Kidney glomerular epithelial cell (primary cell): ENCODE measurements at places on chromosomes 6 and 20.

GRCh38 chr6:138869398-138869797, 73.5 kb downstream of the ECT2L start:
- no peak for DNase-seq

GRCh38 chr20:62472138-62472940, 3.5 kb downstream of the GATA5 start:
- no peak for DNase-seq

DNA sequence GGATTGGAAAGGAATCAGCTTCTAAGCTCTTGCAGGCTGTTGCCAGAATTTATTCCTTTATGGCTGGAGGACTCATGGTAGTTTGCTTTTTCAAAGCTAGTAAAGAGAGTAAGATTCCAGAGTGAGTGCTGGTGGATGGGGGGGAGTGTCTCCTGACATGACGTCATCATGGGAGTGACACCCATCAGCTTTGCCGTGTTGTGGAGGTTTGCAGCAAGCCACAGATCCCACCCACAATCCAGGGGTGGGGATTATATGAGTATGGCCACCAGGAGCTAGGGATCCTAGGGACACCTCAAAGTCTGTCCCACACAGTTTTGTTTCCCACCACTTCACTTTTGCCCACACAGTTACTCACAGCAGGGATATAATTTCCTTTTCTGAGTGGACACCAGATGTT, 28.7 kb upstream of the PMEPA1 start:
- DNase-seq = no peak

GRCh38 chr6:41846666-41847237, 48.4 kb downstream of the USP49 start:
- peak; percentile 97 for DNase-seq

DNA sequence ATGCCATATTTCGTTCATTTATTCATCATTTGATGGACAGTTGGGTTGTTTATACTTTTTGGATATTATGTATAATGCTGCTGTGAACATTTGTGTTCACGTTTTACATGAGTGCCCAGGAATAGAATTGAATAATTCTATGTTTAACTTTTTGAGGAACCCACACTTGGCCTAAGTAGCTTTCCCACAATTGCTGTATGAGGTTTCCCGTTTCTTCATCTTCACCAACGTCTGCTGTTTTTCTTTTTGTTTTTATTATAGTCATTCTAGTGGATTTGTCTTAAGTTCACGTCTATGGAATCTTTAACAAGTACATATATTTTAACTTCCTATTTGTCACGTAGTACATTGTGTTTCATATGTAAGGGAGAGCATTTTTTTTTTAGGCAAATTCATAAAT, 110.3 kb downstream of the JARID2 start:
- DNase-seq = no peak

- no peak for DNase-seq
Observed at GRCh38 chr6:79431537-79431933, 105.7 kb downstream of the LCA5 start.

DNA sequence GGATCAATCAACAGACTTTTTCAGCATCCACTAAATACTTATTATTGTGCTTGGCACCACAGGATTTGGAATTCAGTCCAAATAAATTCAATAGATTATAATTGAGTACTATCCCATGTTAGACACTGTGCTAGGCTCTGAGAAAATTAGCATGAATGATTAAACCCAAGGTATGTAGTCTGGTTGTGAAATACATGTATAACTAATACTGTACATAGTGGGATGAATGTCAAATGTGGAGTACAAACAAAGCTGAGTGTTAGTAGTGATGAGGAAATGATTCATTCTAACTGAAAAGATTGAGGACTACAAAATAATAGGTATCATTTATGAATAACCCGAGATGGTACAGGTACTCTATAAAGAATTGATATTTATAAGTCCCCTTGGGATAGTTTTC, 111.9 kb upstream of the FLRT3 start:
- DNase-seq = peak; percentile 23

DNA sequence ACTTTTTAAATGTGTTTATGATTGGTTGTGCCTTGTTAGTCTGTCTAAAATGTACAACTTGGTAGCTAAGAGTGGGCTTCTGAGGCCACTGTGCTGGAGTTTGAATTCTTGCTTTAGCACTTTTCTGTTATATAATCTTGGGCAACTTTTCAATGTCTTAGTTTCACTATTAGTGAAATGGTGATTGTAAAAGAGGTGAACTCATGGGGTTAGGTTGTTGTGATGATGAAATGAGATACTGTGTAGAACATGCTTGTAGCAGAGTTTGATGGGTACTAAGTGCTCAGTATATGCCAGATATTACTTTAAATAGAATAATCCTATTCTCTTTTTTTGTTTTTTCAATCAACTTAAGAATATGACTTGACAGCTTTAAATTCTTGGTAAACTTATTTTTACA, 624.7 kb downstream of the CD109 start:
- DNase-seq = no peak

DNA sequence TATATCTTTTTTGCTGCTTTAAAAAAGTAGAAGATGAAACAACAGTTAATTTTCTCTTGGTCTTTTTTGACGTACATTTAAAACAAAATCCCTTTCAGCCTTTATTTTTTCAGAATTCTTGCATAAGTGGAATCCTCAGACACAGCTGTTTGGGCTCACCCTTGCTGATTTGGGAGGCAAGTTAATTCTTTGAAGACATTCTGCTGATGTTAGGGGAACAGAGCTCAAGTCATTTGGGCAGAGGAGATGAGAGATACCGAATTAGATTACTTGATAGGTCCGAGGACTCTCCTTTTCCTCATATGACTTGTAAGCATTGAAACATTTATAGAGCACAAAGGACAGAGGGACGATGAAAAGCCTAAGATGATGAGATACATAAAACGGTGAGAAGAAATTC, 567.9 kb upstream of the CITED2 start:
- no peak for DNase-seq
